H1 (cell line): ENCODE measurements at places on chromosomes 13 and 19. TPM values are rescaled to one million over a fixed set of nuclear protein-coding genes. Genes with fewer than 3 reads are reported as not detected.

DNA sequence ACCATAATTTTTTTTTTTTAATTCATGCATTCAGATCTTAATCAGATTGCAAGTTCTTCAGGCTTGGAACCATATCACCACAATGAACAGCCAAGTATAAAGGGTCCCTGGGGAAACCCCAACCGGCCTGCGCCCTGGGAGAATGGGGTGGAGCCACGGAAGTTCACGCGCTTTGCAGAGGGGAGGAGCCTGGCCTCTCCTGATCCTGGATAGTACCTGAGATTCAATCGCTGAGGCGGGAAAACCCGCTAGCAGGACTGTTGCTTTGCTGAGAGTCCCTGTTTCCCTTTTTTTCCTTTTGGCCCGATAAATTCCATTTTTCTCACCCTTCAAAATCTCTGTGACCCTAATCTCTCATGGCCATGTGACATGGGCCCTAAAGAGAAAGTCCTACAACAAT is 385.1 kb downstream of the IRS2 start:
- H3K27ac ChIP-seq = no peak overlapping the region
- H3K4me1 ChIP-seq = no peaks in the 10 kb centered on the region
- H3K4me3 ChIP-seq = no peak overlapping the region

DNA sequence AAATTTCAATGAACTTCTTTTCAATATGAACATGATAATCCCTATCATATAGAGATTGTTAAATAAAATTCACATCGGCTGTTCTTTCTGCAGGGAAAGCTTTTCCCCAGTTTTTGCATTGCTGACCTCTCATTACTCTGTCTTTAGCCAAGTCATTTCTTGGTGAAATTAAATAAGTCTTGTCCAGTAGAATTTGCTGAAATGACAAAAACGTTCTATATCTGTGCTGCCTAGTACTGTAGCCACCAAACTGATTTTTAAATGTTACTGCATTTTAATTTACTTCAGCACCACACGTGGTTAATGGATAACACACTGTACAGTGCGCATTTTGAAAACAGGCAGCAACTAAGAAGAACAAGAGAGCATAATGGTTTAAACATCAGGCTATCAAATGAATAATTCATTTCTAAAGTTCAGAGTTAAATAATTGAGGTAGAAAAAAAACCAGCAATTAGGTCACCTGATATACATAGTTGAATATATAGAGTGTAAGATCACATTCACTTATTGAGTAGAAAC is 178.9 kb downstream of the LIG4 start:
- no peak overlapping the region for H3K27ac ChIP-seq
- H3K4me3 ChIP-seq = no peak overlapping the region
- H3K4me1 ChIP-seq = no peaks in the 10 kb centered on the region

DNA sequence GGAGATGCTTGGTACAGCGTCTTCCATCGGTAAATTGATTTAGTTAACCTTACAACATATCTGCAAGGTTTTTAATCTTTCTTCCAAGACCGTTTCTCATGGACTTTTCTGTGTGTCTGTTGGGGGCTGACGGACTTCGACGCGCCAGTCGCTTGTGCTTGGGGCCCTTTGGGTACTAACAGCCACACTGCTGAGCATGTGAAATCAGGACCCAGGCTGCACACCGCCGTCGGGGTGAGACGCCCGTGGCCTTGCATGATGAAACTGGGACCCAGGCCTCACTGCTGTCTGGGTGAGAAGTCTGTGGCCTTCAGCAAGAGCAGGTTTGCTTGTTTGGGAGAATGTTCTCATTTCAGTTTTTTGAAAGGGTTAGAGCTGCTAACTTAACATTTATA is 9.8 kb downstream of the ATP4B start:
- no peaks in the 10 kb centered on the region for H3K4me1 ChIP-seq
- DNase-seq = no peak

DNA sequence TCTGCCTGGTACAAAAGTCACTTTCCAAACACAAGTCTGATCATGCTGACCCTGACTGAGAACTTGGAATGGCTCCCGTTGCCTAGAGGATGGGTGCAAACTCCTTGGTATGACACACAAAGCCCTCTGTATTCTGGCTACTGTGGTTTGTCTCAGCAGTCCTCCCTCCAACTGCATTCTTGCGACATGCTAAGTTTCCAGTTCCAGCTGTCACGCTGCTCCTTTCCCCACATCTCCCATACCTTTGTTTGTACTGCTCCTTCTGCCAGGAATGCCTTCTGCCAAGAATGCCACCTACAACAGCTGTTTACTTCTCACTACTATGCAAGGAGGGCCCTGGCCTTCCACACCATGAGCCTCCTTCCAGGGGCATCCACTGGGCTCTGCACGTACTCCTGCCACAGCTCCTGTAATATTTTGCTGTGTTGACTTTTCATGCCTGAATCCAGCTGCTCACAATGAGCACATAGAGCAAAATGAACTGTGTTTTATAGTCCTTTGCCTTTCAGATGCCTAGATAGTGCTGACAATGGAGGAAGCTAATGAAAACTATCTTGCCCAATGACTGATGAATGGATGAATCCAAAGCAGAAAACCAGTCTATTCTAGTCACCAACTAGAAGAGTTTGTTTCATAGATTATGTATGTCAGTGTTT is 543.7 kb downstream of the EFNB2 start:
- no peak overlapping the region for H3K27ac ChIP-seq
- no peaks in the 10 kb centered on the region for H3K27me3 ChIP-seq
- DNase-seq = no peak
- H3K4me3 ChIP-seq = no peak overlapping the region
- H3K4me1 ChIP-seq = no peaks in the 10 kb centered on the region

- H3K4me1 ChIP-seq = no peaks in the 10 kb centered on the region
- H3K36me3 ChIP-seq = no peaks in the 10 kb centered on the region
- H3K27ac ChIP-seq = no peak overlapping the region
- no peak overlapping the region for H3K4me3 ChIP-seq
- H3K27me3 ChIP-seq = no peaks in the 10 kb centered on the region
Observed at GRCh38 chr13:84574851-84575250, 692.6 kb upstream of the SLITRK1 start.

DNA sequence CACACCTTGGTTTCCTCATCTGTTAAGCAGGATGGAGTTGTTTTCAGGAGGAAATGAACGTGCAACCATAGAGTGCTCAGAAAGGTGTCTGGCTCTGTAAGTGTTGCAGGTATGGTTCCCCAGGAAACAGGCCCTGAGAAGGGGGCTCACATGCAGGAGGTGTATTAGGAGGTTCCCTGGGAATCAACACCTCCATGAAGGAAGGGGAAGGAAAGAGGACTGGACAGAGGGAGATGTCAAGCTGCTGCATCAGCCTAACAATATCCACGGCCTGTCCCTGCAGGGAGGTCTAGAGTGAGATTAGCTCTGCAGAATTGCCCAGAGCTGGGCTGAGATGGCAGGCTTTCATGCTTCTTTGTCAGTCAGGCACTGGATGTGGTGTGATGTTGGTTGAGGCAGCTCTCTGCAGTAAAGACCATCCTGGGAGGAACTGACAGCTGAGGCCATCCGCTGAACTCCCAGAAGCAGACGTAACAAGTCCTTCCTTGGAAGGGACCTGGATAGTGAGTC is 373.3 kb downstream of the ZNF536 start:
- no peaks in the 10 kb centered on the region for H3K27me3 ChIP-seq
- no peak for DNase-seq
- H3K4me3 ChIP-seq = no peak overlapping the region

GRCh38 chr13:89199138-89199537 is 1528.0 kb downstream of the SLITRK5 start:
- no peaks in the 10 kb centered on the region for H3K4me1 ChIP-seq
- DNase-seq = no peak
- no peaks in the 10 kb centered on the region for H3K36me3 ChIP-seq
- H3K27me3 ChIP-seq = no peaks in the 10 kb centered on the region

DNA sequence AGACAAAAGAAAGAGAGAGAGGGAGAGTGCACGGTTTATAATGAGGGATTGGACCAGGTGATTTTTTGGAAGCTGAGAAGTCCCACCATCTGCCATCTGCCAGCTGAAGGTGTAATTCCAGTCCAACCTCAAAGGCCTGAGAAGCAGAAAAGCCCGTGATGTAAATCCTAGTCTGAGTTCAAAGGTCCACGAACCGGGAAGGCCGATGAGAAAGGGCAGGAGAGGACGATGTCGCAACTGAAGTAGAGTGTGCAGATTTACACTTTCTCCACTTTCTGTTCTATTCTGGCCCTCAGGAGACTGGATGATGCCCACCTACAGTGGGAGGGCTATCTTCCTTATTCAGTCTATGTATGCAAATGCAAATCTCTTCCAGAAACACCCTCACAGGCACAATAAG is 500.0 kb downstream of the DIAPH3 start:
- no peak overlapping the region for H3K4me3 ChIP-seq
- H3K27ac ChIP-seq = no peak overlapping the region
- H3K36me3 ChIP-seq = peaks cover 3% of the 10 kb centered on the region; the same call in 1 of the 2 replicates
- H3K27me3 ChIP-seq = no peaks in the 10 kb centered on the region
- peaks cover 3% of the 10 kb centered on the region for H3K4me1 ChIP-seq
- DNase-seq = no peak

GRCh38 chr19:49497047-49497788 is 984 bp downstream of the RPS11 start:
- H3K4me3 ChIP-seq = peak overlapping the region; percentile 97
- peaks cover 22% of the 10 kb centered on the region for H3K36me3 ChIP-seq
- no peaks in the 10 kb centered on the region for H3K27me3 ChIP-seq
- DNase-seq = no peak
- peaks cover 22% of the 10 kb centered on the region for H3K4me1 ChIP-seq
- peak overlapping the region; percentile 85 for H3K27ac ChIP-seq

DNA sequence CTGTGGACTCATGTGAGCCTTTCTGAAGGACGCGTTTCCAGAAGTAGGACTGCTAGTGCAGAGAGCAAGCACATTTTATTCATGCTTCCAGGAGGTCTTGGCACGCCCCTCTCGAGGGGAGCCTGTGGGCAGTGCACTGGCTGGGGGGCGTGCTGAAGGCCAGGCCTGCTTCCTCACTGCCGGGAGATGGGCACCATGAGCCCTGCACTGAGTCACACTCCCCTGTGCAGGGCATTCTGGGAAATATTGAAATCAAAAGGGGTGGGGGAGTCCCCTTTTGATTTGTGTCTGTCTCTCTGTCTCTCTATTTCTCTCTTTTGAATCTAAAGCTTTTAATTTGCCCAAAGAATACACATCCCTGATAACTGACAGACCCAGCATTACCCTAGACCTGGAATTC is 34.0 kb downstream of the DPF1 start:
- no peak overlapping the region for H3K27ac ChIP-seq
- no peak for DNase-seq
- no peaks in the 10 kb centered on the region for H3K4me1 ChIP-seq
- H3K27me3 ChIP-seq = no peaks in the 10 kb centered on the region

DNA sequence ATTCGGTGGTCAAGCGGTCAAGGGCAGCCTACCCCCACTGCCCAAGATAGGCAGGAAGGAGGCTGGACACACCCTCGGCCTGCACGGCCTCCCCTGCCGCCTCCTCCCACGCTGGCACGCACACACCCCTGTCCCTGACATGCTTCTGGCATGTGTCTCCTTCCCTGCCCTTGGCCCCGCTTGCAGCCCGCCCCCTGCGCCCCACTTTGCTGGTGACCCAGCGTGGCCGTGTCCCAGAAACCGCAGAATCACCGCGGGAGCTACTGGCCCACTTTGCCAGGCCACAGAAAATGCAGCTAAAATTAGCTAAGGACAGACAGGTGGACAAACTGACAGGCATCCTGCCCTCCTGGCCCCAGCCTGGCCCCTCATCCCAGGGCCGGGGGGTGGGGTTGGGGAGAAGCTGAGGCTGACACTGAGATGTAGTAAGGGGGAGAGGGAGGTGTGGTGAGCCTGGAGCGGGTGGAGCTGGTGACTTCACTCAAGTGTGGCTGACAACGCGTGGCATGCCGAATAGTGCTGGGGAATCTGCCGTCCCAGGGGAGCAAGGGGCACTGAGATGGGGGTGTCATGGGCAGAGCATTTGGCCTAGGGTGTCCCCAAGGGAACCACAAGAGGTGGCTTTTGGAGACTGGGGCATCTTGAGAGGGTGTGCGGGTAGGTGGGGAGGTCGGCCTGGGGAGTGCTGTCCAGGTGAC is 2.4 kb downstream of the SHANK1 start:
- H3K36me3 ChIP-seq = no peaks in the 10 kb centered on the region
- DNase-seq = no peak
- H3K27ac ChIP-seq = no peak overlapping the region
- H3K4me1 ChIP-seq = peaks cover 21% of the 10 kb centered on the region
- H3K4me3 ChIP-seq = no peak overlapping the region

- H3K36me3 ChIP-seq = no peaks in the 10 kb centered on the region
- no peaks in the 10 kb centered on the region for H3K4me1 ChIP-seq
- no peak overlapping the region for H3K4me3 ChIP-seq
- H3K27ac ChIP-seq = no peak overlapping the region
- no peak for DNase-seq
- no peaks in the 10 kb centered on the region for H3K27me3 ChIP-seq
Observed at GRCh38 chr13:67158903-67159302, 71.2 kb downstream of the PCDH9 start.

DNA sequence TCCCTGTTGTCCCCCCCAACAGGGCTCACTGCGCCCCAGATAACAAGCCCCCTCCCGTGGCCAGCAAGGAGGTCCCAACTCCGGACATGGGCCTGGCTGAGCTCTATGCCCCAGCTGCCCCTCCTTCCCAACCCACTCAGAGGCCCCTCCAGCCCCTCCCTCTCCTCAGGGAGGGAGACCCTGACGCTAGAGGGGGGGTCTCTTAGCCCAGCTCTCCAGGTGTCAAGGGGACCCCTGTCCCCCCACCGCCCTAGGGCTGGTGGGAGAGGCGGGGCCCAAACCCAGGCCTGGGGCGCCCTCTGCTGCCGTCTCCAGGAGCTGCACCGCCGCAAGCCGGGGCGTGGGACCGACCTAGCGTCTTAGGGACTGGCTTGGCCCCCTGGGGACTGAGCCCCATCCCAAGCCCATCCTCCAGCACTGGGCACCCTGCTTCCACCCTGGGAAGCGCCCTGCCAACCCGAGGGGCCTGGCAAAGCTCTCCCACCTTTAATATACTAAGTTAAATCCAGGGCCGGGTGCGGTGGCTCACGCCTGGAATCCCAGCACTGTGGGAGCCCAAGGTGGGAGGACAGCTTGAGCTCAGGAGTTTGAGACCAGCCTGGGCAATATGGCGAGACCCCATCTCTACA is 1.4 kb downstream of the GRIN3B start:
- H3K27ac ChIP-seq = no peak overlapping the region
- no peak for DNase-seq
- H3K4me1 ChIP-seq = peaks cover 3% of the 10 kb centered on the region; the same call in 1 of the 2 replicates
- H3K27me3 ChIP-seq = peaks cover 33% of the 10 kb centered on the region
- H3K4me3 ChIP-seq = no peak overlapping the region
- H3K36me3 ChIP-seq = no peaks in the 10 kb centered on the region

GRCh38 chr13:97231118-97231828 is 9.1 kb downstream of the MBNL2 start:
- H3K27me3 ChIP-seq = peaks cover 80% of the 10 kb centered on the region
- no peaks in the 10 kb centered on the region for H3K4me1 ChIP-seq
- H3K36me3 ChIP-seq = no peaks in the 10 kb centered on the region
- H3K4me3 ChIP-seq = no peak overlapping the region
- H3K27ac ChIP-seq = no peak overlapping the region

The RAVER1 gene
- total RNA-seq = 70.5 and 72.4 TPM in 2 replicates

The ZNF440 gene
- total RNA-seq = 6.5 and 7.9 TPM in 2 replicates

The ZNF610 gene
- total RNA-seq = 4.9 and 5.4 TPM in 2 replicates
